Hematopoietic multipotent progenitor cell treated with erythropoietin and hydrocortisone succinate and interleukin-3 and kit ligand, for 8 days (in vitro differentiated cells): ENCODE measurements at places on chromosomes 2 and 18.

GRCh38 chr2:50791271-50791670, 240.7 kb downstream of the NRXN1 start:
- DNase-seq = no peak

- no peak for DNase-seq
Measured at GRCh38 chr2:143939626-143940330, 580.1 kb downstream of the ZEB2 start.

DNA sequence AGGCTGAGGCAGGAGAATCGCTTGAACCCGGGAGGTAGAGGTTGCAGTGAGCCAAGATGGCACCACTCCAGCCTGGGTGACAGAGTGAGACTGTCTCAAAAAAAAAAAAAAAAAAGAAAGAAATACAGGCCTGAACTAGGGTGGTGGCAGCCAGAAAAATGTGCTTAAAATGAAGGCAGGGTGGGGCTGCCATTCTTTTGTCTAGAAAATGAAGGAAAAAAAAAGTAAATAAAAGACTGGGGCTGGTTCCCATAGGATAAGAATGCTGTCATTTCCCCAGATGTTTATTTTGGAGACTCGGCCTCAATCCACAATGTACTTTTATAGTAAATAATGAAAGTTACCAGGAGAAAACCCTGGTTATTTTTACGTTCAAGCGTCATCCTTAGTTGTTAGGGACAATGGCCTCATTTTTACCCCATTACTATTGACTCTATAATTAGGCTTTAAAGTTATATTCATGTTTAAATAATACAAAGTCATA, 58.9 kb downstream of the ATP8B1 start:
- no peak for DNase-seq

GRCh38 chr2:69113627-69114026, 100.6 kb downstream of the ANTXR1 start:
- no peak for DNase-seq

DNA sequence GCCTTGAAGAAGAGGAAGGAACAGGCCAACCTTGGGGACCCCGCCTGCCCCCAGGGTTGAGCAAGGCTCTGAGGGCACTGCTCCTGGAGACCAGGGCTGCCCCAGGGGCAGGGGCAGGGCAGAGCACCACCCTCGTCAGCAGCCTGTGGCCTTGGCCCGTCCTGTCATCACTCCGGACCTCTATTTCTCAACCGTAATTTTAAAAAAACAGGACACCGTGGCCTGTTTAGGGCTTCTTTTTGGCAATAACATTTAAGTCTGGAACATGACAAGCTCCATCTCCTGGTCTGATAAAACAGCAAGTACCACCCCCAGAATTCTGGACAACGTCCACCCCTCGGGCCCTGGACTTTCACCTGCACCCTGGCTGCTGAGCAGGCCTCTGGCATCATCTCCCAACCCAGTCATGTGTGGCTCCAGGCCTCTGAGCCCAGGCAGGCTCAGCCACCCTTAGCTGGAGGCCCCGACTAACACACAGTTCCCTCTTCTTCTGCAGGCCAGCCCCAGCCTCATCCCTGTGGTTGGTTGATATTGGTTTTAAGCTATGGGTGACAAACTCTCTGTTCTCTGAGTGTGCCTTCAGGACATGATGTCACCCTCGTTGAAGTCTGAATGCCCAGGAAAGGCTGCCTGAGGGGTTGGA, 22.6 kb upstream of the ID2 start:
- DNase-seq = no peak

DNA sequence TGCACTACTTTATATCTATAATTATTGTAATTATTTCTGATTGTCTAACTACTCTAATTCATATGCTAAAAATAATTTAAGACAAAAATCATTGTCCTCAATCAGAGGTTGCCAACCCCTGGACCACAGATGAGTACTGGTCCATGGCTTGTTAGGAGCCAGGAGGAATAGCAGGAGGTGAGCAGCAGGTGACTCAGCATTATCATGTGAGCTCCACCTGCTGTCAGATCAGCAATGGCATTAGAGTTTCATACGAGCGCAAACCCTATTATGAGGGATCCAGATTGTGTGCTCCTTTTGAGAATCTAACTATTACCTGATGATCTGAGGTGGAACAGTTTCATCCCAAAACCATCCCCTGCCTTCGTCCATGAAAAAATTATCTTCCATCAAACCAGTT, 1434.4 kb downstream of the LRP1B start:
- DNase-seq = no peak

- DNase-seq = no peak
Measured at GRCh38 chr2:162926501-162926900, 87.9 kb upstream of the KCNH7 start.

DNA sequence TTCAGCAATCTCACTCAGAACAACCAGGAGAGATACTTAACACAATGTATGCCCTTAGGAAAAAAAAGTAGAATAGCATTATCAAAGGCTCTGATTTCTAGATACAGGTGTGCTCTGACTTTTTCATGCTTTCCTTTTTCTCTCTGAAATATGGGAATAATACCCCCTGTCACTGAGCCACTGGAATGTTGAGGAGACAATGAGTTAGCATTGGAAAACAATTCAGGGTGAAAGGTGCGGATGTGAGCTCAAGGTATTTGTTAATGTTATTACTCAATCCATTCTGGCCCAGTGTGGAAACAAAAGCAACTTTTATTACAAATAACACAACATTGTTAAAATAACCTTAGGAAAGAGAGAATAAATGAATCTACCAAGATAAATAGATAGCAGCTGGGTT, 228.0 kb downstream of the IKZF2 start:
- no peak for DNase-seq

DNA sequence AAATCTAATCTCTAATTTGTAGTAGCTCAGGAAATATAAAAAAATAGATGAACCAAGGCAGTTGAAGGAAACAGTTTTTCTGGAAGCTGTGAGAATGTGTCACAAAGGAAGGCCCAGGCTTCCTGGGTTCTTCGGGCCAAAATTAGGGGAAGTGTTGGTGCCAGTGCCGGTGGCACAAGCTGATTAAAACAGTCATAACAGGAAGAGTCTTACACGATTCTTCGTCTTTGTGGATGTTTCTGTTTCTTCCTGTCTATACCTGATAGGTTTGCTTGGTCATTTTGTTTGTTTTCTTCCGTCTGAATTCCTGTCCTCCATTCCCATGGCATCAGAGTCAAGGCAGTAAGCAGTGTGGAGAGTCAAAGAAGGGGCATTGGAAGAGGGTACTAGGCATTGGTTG, 235.4 kb upstream of the RASGRP3 start:
- DNase-seq = no peak

DNA sequence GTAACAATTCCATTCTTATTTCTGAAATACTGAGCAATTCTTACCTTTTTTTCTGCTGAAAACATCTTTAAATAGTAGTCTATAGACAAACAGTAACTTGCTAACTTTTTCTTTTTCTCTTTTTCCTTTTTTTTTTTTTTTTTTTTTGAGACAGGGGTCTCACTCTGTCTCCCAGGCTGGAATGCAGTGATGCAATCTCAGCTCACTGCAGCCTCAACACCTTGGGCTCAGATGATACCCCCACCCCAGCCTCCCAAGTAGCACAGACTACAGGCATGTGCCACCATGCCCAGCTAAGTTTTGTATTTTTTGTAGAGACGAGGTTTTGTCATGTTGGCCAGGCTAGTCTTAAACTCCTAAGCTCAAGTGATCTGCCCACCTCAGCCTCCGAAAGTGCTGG, 42.2 kb downstream of the MFSD6 start:
- DNase-seq = no peak

DNA sequence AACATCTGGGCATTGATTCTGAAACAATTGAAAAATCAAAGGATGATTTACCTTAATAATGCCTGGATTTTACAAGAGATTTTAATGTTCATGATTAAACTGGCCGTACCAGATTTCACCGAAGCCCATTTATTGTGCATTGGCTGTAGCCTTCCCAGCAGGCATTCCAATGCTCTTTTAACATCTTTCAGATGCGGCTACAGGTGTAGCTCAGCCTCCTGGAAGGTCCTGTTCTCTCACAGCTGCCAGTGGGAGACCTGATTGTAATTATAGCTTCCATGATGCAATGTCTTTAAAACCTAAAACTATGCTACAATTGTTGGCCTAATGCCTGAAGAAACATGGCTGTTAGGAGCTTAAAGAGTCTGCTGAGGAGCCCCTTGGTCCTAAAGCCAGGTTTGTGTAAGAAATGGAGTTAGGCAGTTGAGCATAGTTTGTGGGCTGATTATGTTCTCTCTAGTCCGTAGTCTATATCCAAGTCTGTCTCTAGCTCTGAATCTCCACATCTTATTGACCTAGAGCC, 147.4 kb downstream of the CERS6 start:
- no peak for DNase-seq

GRCh38 chr18:407191-407590, 93.3 kb downstream of the COLEC12 start:
- no peak for DNase-seq

DNA sequence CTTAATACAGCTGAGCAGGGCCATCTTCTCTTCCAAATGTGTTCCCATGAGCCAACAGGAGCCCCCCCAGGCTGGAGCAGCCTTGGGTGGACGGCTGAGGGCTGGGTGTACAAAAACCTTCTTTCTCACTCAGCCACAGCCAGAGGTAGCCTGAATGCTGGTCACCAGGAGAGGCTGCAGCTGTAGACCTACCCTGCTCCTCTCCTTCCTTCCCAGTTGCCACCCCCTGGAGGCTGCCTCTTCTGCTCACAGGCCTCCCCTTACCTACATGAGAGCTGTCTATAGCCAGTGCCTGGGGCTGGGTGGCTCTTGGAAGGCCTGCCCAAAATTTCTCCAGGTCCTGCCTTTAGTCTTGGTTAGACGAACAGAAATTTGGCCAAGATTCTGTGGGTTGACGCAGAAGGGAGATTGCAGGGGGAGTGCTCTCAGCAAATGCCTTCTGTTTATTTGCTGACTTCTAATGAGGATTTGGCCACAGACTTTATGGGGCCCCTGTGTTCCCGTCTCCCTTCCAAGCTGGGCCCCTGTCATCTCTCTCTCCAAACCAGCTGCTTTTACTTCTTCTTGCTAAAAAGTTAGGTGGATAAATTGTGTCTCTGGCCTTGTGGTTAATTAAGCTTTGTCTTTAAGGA, 18.3 kb downstream of the CELF4 start:
- no peak for DNase-seq

GRCh38 chr2:240359695-240360094, 75.8 kb upstream of the GPC1 start:
- no peak for DNase-seq

DNA sequence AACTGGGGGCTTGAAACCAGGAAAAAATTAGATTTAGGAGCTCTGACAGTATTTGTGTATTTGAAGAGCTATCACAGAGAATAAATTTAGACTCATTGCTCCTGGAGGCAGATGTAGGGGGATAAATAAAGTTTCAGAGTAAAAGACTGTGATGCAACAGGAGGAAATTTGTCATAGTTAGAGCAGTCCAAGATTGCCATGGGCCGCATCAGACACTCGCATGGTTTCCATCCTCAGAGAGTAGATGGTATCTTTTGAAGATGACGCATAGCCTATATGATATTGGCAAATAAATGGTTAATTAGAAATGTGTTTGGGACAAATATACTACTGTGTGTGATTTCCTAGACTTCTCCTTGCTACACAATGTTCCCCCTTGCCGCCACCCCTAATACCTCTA, 170.5 kb downstream of the FTCDNL1 start:
- no peak for DNase-seq

DNA sequence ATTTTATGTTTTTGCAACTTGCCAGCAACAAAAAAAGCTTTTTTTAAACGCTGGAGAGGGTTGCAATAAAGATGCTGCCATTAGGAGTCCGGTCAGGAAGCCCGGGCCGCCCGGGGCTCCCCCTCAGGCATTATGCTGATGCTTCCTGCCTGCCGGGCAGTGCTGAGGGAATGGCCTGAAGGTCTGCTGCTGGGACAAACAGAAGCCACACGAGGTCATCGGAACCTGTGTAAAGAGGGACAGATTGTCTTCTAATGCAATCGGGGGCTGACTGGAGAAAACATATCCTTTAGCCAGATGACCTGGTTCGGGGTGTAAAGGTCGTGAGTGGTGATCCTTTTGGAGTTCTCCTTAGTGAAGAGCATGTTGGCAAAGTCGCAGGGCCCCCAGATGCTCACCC, 2.3 kb downstream of the IMPA2 start:
- DNase-seq = no peak

- DNase-seq = no peak
Measured at GRCh38 chr2:48049371-48049770, 143.1 kb upstream of the FBXO11 start.

DNA sequence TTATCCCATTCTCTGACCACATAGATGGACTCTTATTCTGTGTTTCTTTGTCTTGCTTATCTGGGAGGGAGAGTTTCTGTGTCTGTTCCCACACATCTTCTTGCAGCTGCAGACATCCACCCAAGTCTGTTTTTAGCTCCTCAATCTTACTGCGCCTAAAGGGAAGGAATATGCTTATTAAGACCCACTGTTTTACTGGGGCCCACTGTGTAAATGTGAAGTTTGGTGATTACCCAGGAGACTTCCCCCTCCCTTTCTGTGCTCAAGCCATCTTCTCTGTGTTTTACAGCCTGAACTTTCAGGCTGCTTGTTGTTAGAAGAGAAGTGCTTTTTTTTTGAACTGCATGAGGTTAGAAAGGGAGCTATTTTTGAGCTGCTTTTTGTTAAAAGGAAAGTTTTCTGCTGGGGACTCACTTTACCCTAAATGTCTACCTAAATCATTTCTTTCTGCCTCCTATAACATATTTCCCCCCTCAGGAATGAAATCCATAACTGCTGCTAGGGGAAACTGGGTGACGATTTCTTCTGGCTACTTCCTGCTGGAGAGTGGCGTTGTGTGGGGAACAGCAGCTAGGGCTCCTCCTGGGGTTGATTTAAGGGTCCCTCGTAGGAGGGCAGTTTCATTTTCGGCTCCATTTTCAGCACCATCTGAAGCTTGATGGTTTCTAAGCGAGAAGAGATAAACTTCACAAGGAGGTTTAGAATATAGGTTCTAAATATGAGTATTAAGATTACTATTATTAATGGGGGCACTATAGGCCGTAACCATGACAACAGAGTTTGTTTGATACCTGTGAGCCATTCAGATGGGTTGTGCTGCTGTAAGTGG, 39.5 kb upstream of the GMCL1 start:
- no peak for DNase-seq

- DNase-seq = no peak
Measured at GRCh38 chr18:44518091-44518615, 162.5 kb upstream of the SETBP1 start.

GRCh38 chr2:8162552-8162951, 519.3 kb upstream of the ID2 start:
- no peak for DNase-seq
